COR-L47 (cell line): ENCODE measurements at places on chromosomes 7 and 10.

DNA sequence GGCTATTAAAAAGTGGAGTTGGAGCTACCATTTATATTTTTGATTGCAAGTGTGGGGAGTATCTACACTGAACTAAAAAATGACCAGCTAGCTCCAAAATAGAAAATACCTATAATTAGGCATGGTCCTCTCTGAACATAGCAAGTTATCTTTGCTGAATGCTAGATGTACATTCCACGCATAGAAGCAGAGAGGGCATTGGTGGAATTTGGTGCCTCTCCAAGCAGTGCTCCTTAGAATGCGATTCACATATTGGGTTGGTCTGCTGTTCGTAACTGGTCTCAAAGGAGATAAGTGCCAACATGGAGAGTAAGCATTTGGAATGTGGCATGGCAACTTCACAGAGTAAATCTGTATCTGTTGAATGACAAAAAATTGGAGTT is 196.2 kb downstream of the PTN start:
- no peak for DNase-seq

DNA sequence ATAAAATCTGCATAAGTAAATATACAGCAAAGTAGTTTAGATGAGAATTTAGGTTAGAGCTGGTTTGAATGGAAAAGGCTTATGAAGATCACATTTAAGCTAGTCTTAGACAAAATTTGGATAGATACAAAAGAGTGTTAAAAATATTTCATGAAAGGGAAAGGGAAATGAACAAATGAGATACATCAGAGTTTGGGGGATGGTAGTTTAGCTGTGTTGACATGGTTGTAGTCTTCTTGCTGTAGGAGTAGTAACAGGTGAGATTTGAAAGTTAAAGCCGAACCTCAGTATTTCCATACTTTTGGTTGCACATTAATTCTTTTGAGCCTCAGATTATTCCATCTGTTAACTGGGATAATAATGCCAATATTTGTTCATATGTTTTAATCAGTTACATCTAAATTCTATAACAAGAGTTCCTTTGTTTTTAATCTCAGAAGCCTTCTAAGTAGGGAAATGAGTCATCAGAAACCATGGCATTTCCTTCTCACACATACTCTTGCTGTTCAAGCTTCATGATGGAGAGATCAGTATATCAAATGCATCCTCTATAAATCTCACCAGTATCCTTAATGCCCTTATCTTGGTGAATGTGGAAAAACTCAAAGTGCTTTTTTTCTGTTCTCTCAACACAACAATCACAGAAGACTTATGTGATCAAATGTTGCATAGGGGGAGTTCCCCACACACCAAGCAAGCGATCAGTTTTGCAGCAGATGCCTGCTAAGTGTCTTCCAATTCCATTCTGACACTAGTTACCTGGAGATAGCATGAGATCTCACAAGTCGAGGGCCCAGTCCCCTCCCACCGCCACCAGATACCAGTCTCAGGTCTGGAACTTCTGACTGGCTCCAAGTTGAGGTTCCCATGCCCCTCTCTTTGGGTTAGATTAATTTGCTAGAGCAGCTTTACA is 84.7 kb downstream of the MAPK8 start:
- no peak for DNase-seq

DNA sequence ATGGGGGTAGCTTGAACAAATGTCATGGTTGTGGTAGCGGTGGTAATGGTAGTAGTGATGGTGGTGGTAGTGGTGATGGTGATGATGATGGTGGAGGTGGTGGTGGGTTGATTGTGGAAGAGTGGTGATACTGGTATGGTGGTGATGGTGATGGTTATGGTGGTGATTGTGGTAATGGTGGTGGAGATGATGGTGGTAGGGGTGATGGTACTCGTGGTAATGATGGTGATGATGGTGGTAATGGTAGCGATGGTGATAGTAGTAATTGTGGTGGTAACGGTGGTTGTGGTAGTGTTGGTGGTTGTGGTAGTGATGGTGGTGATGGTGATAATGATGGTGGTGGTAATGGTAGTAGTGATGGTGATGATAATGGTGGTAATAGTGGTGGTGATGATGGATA is 65.7 kb upstream of the SDK1 start:
- DNase-seq, result no peak

GRCh38 chr10:78420946-78421735 is 387.5 kb downstream of the RPS24 start:
- no peak for DNase-seq

DNA sequence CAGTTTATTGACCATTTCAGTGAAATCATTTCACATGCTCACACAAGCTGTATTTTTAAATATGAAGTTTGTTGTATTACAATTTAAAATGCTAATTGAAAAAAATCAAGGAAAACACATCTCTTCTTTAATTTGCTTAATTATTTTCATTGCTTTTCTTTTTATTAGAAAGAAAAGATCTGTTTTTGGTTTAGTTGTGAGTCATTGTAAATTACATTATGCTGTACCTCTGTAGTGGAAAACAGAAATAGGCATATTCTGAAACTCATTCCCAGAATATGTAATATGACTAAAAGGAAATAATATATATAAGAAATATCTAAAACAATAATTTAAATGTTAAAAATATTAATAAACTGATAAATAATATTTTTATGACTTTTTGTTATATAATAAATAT is 161.9 kb downstream of the HGF start:
- no peak for DNase-seq

DNA sequence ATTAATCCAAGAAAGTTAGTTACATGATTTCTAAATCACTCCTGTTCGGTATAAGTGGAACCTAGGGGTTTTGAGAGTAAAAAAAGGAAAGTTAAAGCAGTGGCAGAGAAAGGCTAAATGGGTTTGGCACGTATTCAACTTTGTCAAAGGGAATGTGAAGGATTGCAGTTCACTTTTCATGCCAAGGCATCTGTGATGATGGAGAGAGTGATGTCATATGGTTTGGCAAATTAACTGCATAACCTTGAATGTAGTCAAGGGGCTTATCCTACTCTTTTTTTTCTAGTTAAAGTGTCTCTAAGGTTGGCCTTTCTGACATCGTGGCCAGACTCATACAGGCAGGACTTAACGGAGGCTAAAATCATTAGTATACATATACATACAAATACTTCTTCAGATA is 277.8 kb downstream of the EXOC4 start:
- DNase-seq, result no peak

GRCh38 chr7:100465702-100466311 is 1.7 kb upstream of the SPACDR start:
- peak; percentile 71 for DNase-seq

DNA sequence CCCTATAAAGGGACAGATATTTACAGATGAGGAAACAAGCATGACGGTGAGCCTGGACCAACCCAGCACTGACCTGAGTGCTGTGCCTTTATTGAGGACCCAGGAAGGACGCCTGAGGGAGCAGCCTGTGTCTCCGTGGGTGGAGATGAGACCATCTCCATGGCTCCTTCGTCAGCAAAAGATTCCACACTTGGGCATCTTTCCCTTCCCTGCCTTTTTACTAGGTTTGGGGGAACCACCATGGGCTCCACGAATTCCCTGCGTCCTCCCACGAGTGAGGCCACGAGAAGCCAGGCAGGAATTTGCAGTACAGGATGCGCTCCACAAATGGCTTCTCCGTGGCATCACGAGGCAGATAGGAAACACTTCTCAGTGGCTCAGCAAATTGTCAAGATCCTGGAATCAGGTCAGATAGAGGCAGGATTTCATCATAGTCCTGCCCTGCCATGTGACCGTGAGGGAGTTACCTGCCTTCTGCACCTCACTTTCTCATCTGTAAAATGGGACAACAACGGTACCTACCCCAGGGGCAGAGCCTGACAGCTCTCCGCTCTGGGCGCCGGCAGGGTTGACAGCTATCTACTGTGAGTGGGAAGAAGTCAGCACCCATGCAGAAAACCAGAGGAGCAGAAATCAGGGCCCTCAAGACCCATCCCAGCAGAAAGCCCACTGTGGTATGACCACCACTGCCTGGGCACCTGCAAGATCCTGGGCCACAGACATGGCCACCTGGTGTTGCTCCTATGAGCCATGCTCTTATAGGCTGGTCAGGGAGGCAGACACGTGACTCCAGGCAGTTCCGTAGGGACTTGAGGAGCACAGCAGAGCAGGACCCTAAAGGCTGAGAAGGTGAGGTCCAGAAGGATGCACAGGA is 80.1 kb downstream of the GRID1 start:
- no peak for DNase-seq

DNA sequence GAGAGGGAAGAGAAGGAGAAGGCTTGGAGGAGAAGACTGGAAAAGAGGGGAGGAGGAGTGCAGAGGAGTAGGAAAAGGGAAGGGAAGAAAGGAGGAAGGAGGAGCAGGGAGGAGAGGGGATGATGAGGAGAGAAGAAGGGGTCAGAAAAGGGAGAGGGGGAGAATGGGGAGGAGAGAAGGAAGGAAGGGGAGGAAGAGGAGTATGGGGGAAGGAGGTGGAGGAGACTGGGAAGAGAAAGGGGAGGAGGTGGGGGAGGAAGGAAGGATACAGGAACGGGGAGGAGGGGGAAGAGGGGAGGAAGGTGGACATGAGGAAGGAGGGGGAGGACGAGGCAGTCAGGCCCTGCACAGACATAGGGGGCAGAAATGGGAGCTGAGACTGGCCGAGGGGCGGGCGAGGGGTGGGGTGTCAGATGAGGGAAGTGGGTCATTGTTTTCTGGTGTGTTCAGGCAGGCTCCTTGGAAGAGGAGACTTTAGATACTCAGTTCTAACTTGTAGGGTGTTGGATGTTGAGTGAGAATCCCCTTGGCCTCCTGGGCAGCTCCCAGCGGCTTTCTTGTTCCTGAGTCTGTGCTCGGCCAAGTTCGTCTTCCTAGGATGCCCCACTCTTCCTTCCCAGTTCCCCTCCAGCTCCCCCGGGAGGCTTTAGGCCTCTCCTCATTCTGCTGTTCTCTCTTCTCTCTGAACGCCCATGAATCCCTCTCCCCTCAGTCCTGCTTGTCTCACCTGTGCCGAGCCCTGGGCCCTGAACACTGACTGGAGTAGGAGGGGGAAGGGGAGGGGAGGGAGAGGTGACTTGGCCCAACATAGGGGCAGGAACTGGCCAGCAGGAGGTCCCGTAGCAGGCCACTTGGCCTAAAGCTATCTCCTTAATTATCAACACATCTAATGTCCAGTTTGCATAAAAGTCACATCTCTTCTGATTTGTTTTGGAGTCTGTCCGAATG is 12.8 kb upstream of the CRHR2 start:
- DNase-seq, result no peak

DNA sequence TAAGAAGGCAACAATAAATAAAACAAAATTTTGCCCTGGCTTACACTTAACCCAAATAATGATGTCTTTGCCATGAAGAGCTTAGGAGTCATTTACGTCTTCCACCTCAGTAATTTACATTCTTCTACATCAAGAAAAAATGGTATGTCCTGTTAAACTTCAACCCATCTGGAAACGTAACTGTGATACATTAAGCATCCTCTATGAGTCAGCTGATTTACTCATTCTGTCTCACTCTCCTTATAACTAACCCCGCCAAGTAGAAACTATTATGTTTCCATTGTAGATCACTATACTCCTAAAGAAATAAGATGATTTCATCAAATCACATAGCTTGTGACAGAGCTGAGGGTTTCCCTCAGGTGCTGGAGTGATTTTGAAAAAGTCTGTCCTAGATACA is 330.7 kb downstream of the CDC14C start:
- DNase-seq, result no peak

- DNase-seq, result no peak
Observed at GRCh38 chr7:47782792-47783191, 165.5 kb downstream of the PKD1L1 start.

GRCh38 chr7:96178581-96178980 is 143.3 kb downstream of the SLC25A13 start:
- DNase-seq, result no peak

DNA sequence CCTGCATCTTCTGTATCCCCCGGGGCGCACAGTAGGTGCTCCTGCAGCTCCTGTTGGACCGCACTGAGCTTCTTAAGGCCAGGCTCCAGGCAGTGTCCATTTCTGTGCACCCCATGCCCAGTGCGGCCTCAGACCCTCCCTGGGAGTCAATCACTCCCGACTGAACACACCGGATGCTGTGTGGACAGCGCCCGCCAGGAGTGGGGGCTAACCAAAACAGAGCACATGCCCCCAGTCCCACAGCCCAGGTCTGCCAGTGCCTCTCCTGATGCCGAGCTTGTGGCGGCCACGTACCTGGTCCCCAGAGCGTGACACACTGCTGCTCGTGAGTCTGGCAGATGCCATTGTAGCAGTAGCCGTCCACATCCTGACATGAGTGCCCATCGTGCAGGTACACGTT is 168.1 kb downstream of the FANK1 start:
- no peak for DNase-seq

DNA sequence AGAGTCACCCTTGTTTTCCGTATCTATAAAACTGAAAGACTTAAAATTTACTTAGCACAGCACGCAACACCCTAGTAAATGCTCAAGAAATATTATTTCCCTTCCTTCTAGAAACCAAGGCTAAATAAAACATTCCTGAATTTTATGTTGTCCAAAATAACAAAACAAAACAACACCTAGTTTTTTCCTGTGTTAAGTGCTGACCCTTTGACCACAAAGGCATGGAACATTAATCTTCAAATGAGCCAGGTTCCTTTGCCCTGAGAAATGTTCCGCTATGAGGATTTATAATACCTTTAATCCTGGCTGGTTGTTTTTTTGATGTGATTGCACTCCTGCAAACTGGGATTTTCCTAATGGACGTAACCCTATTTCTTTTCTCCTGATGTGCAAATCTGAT is 29.0 kb upstream of the DGKI start:
- DNase-seq, result no peak

GRCh38 chr10:46537309-46537708 is 19.1 kb downstream of the GPRIN2 start:
- no peak for DNase-seq

DNA sequence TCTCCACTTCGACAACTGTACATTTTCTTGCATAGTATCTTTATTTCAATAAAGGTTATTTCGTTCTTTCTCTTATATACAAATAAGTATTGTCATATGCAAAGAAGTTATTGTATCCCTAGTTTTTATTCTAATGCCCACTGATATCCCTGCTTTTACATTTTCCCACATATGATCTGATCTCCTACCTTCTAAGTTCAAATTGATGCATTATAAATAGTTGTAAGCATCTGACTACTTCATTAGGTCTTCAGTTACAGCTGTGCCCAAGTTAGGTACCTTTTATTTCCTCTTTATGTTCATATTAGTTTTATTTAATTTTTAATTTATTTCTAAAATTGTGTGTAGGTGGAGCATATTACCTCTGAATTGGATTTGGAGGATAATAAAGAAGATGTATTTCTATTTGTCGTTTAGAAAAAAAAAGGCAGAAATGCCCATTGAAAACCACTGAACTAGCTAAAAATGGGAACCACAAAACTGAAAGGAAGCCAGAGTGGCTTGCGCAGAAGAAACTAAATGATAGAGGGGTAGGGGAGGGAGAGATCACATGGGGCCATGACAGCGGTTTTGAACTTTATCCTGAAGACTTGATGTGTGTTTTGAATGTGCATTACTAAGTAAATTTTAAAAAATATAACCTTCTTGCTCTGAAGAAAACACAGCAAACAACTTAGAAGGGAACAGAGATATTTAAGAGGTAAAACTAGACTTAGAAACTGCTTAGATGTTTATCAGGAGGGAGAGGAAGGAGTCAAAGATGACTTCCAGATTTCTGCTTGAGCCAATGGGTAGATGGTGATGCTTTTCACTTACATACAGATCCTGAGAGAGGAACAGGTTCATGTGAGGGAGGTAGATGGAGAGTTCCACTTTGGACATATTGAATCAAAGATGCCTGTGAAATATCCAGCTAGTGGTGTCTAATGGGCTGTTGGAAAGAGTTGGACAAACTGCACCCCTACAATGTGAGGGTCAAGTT is 9.3 kb upstream of the ZC3HAV1L start:
- DNase-seq, result no peak
